Heart left ventricle (tissue), 16 donors: ENCODE measurements at places on chromosomes 11 and 22.
A peak's percentile ranks its signal among the peaks of the same experiment; 100 is the strongest.

DNA sequence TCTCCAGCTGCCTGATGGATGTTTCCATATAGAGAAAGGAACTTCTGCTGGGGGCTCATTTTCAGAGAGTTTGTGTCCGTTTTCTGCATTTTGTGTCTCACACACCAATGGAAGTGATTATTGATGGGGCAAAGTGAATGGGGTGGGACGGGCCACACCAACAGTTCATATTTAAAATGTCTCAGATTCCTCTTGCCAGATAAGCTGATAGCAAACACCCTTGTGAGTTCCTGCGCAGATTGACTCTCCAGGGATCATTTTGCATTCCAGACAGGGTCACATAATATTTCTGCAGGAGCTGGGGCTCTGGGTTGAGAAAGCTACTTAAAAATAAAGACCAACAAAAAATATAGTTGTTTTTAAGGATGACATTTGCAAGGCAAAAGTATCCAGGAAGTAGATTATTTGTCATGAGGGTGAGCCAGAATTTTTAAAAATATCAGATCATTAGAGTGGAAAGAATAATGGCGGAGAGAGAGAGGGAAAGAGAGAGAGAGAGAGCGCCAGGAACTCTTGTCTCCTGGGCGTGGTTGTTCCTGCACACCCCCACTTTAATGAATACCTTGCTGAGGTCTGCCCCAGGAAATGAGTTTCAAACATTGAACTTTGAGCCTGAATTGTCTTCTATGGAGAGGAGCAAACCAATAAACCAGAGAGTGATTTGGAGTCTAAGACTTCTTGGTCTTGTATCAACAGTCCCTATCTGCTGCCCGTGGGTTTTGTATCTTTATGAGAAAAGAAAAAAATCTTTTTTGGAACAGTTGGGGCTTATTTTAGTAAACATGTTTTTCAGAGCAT lies 33.3 kb downstream of the MICAL2 start:
- H3K27ac ChIP-seq: peak overlapping the region; percentile 55
- H3K36me3 ChIP-seq: no peaks in the 10 kb centered on the region
- no peak overlapping the region for H3K4me3 ChIP-seq
- no peaks in the 10 kb centered on the region for H3K4me1 ChIP-seq

DNA sequence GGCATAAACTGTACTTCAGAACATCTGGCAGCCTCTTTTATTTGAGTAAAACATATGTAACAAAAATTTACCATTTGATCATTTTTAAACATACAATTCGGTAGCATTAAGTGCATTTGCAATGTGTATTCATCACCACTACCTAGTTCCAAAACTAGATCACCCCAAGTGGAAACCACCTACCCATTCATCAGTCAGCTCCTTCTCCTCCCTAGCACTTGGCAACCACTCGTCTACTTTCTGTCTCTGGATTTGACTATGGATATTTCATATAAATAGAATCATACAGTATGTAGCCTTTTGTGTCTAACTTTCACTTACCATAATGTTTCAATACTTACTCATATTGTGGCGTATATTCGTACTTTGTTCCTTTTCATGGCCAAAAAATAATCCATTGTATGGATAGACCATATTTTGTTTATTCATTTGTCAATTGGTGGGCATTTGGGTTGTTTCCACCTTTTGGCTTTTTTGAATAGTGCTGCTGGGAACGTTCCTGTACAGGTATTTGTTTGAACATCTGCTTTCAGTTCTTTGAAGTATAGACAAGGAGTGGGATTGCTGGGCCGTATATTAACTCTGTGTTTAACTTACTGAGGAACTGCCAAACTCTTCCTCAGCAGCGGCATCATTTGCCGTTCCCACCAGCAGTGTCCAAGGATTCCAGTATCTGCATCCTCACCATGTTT lies 27.2 kb upstream of the ADORA2A start:
- H3K4me1 ChIP-seq: peaks cover 41% of the 10 kb centered on the region
- no peaks in the 10 kb centered on the region for H3K36me3 ChIP-seq
- no peak overlapping the region for H3K27ac ChIP-seq
- no peak for DNase-seq
- no peaks in the 10 kb centered on the region for H3K27me3 ChIP-seq
- H3K4me3 ChIP-seq: no peak overlapping the region

- H3K27ac ChIP-seq: no peak overlapping the region
- H3K4me1 ChIP-seq: no peaks in the 10 kb centered on the region
- no peak for DNase-seq
These were observed 803 bp downstream of the KRTAP5-8 start for GRCh38 chr11:71538666-71538990.

DNA sequence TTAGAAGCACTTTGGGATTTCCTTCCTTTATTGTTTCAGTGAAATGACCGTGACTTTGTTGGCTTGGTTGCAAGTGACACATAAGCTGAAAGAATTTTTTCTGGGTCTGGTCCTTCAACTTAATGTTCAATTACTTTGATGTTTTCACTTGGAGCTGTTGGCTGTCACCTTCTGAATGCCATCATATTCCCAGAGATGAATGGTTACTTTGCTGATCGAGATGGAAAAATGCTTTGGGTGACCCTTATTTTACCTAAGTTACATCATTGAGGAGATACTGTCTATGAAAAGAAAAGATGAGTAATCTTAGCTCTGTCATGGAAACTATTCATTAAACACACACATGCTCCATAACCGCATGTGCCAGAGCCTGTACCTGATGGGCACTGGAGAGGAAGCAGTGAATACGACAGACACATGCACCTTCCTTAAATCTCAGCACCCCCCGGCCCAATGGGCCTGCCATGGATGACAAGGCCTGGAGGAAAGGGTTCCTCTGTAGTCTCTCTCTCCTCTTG lies 76.9 kb downstream of the TENM4 start:
- DNase-seq: no peak
- no peaks in the 10 kb centered on the region for H3K4me1 ChIP-seq
- H3K4me3 ChIP-seq: no peak overlapping the region
- H3K27me3 ChIP-seq: peaks cover 5% of the 10 kb centered on the region
- no peaks in the 10 kb centered on the region for H3K36me3 ChIP-seq

DNA sequence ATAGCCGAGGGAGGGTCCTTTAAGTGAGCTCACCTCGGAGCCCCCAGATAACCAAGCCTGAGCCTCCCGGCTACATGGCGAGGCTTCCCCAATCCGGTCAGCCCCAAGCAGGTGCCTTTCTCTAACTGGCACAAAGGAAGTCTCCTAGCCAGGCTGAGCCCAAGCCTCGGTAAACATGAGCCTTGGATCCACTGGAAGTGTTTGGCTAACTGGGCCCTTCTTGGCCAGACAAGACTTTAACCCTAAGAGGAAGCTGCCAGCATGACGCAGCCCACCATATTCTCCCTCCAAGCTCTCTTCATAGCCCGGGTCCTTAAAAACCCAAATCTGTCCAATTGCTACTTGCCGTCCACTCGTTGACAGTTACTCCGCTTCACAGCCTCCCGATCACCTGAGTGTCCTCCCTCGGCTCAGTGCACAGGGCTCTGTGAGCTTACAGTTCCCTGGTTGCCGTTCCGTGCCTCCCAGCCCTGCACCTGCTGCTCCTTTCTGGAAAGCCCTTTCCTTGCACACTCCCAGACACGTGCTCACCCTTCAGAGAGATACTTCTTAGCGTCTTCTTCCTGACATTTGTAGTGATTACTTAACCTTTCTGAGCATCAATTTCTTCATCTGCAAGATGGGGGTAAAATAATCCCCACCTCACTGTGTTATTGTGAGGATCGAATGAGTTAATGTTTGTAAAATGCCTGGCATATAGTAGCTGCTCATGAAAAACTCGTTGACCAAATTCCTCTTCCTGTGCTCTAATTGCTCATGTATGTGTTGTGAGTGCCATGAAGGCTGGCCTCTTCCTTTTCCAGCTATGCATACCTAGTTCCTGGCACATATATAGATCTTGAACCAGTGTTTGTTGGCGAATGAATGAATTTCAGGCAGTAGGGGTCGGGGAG lies 25.6 kb downstream of the TXN2 start:
- H3K27me3 ChIP-seq: no peaks in the 10 kb centered on the region
- DNase-seq: no peak
- peaks cover 50% of the 10 kb centered on the region for H3K4me1 ChIP-seq
- H3K27ac ChIP-seq: peak overlapping the region; percentile 93

GRCh38 chr11:10529279-10529678 lies 11.7 kb downstream of the RNF141 start:
- no peak overlapping the region for H3K27ac ChIP-seq
- no peak for DNase-seq
- no peaks in the 10 kb centered on the region for H3K4me1 ChIP-seq
- H3K36me3 ChIP-seq: peaks cover 9% of the 10 kb centered on the region
- H3K4me3 ChIP-seq: no peak overlapping the region
- no peaks in the 10 kb centered on the region for H3K27me3 ChIP-seq

GRCh38 chr11:64132191-64132771 lies 33.6 kb downstream of the MACROD1 start:
- no peaks in the 10 kb centered on the region for H3K4me1 ChIP-seq
- DNase-seq: no peak
- no peak overlapping the region for H3K4me3 ChIP-seq
- no peaks in the 10 kb centered on the region for H3K36me3 ChIP-seq
- H3K27me3 ChIP-seq: no peaks in the 10 kb centered on the region
- H3K27ac ChIP-seq: no peak overlapping the region

DNA sequence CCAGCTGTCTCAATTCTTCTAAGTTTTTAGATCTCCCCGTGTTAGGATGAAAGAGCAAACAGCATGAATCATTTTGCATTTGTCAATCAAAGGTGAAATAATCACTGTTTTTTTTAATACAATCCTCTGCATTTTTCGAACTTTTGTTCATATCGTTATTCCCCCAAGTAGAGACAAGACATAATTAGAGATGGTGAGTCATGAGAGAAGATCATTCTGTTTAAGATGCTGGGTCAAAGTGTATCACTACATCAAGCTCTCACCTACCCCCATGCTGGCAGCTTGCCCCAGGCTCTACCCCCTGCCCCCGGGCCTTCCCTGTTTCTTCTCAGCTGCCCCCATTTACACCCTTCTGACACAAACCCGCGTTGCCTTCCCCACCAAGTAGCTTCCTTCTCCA lies 30.5 kb upstream of the MYO18B start:
- no peak overlapping the region for H3K4me3 ChIP-seq
- no peaks in the 10 kb centered on the region for H3K4me1 ChIP-seq
- H3K36me3 ChIP-seq: peaks cover 46% of the 10 kb centered on the region
- DNase-seq: no peak
- H3K27me3 ChIP-seq: no peaks in the 10 kb centered on the region

DNA sequence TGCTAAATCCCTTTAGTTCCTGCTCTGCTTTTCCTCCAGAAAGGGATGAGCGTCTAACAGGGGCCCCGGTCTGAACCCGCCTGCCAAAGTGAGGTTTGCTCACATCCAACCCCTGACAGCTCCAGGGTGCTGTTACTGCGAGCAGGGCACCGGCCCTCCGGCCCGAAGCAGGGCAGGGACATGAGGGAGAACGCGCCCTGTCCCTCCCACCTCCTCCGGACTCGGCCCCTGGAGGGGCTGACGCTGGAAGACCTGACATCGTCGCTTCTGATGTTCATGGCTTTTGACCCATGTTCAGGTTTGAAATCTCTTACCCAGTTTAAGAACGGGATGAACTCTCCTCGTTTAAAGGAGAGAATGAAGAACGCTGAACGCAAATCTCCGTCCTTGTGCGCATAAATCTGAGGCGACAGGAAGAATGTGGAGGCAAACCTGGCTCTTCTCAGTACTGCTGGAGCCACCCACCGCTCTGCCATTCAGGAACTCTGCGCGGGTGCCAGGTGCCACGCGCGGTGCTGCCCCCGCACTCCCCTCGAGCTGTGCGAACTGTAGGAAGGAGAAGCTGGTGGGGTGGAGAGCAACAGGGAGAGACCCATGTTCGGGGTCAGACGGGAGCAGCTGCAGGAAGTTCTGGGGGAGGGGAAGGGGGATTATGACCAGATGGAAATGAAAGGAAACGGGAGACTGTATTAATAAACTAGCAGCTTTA lies 826 bp upstream of the EEF1G start:
- H3K27ac ChIP-seq: peak overlapping the region; percentile 84
- no peaks in the 10 kb centered on the region for H3K27me3 ChIP-seq
- DNase-seq: peak; percentile 48
- peaks cover 57% of the 10 kb centered on the region for H3K4me1 ChIP-seq
- H3K4me3 ChIP-seq: peak overlapping the region; percentile 62

DNA sequence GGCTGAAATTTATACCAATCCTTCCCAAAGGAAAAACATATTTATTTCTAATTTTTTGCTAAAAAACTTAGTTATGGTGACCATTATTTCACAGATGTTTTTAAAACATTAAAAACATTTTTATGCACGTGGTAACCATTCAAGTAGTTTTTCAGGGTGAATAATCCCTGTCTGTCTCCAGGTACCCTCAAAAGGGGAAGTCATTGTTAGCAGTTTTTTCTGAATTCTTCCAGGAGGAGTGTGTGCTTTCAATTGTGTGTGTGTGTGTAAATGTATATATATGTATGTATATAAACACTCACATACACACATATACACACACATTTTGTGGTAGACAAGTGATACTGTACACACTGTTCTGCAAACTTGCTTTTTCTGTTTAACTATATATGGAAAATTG lies 43.9 kb downstream of the MIAT start:
- H3K36me3 ChIP-seq: no peaks in the 10 kb centered on the region
- DNase-seq: no peak
- no peak overlapping the region for H3K27ac ChIP-seq
- H3K27me3 ChIP-seq: no peaks in the 10 kb centered on the region
- no peaks in the 10 kb centered on the region for H3K4me1 ChIP-seq

DNA sequence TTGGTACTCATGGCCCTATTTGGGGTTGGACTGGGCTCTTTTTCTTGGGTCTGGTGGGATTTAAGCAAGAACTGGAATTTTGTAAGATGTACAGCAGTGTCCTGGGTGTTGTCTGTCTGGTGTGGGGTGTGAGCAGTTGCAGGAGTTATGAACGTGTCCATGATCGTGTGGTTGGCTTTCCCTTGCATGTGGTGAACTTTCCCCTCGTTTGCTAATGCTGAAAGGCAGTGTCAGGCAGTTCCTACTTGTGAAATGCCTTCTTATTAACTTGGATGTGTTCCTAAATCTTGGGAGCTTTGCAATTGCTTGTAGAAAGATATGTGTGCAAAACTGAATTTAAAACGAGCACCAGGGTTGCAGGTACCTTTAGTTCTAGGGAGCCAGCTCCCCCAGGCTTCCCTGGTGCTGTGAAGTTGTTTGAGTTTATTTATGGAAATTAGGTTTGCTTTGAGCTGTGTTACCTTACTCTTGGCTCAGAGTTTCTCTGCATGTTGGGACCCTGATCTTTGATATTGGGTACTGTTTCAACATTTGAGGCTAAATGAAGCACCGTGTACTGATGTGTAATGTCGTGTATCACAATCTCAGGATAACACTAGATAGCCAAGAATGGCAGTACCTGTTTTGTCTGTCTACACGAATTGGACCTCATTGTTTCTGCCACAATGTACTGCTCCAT lies 35.8 kb upstream of the HSD17B12 start:
- no peak overlapping the region for H3K27ac ChIP-seq
- peak overlapping the region; percentile 67 for H3K4me3 ChIP-seq
- no peak for DNase-seq
- peaks cover 20% of the 10 kb centered on the region for H3K4me1 ChIP-seq
- peaks cover under 1% of the 10 kb centered on the region for H3K36me3 ChIP-seq

- H3K4me1 ChIP-seq: no peaks in the 10 kb centered on the region
- H3K4me3 ChIP-seq: no peak overlapping the region
- H3K27me3 ChIP-seq: no peaks in the 10 kb centered on the region
- no peaks in the 10 kb centered on the region for H3K36me3 ChIP-seq
- H3K27ac ChIP-seq: no peak overlapping the region
- DNase-seq: no peak
These were observed 67.8 kb downstream of the TCF20 start for GRCh38 chr22:42202669-42203068.
